ENCODE measurements at places on chromosomes 16 and 17. TPM values are rescaled to one million over a fixed set of nuclear protein-coding genes. Genes with fewer than 3 reads are reported as not detected.

Gene PHKB
- total RNA-seq = 112 TPM

Gene PRAC2
- not detected for total RNA-seq

Gene APOH
- 0.11 TPM for total RNA-seq

- H3K27me3 ChIP-seq = no peaks in the 10 kb centered on the region
- no peaks in the 10 kb centered on the region for H3K36me3 ChIP-seq
- no peak overlapping the region for H3K4me3 ChIP-seq
- H3K4me1 ChIP-seq = no peaks in the 10 kb centered on the region
Measured at GRCh38 chr17:69864462-69864861, 210.6 kb upstream of the KCNJ16 start.

GRCh38 chr17:76141212-76142038, at the start of gene FOXJ1:
Gene FOXJ1, minus strand, starts transcription at chr17:76141245. Its CDS starts 850 bp downstream, at chr17:76140395.
- no peaks in the 10 kb centered on the region for H3K36me3 ChIP-seq
- peaks cover 40% of the 10 kb centered on the region for H3K27me3 ChIP-seq
- H3K27ac ChIP-seq = no peak within 1 kb of the TSS
- DNase-seq = peak; percentile 91

DNA sequence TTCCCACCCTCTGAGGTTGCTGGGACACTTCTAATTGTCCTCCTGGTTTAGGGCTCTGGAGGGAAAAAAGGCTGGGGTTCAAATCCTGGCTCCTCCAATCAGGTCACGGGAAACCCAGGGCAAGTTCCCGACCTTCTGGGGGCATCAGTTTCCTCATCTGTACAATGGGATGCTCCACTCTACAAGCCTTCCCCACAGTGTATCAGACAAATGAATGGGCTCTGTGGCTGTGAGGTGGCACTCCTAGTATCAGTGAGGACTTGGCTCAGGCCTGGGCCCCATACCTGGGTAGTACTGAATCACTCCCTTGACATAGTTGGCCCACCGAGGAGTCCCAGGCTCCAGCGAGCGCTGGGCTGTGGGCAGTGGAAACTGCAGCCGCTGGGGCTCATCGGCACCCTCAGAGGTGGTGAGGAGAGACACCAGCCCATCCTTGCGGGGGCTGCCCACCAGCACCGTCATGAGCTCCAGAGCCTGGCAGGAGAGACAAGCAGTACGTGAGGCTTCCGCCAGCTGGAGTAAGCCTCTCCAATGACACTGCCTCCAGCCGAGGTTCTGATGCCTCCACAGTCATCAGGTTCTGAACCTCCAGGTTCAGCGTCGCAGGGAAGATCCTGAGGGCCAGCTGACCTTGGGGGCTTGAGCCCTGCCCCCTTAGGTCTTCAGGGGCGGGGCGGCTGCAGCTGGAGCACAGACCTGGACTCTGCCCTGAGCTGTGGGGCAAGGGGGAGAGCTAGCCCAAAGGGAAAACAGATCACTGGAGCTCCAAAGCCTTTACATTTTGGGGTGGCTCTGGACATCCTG, 1.2 kb downstream of the GALK1 start:
- H3K4me1 ChIP-seq = peaks cover 2% of the 10 kb centered on the region
- no peak overlapping the region for H3K4me3 ChIP-seq
- peak overlapping the region; percentile 91 for H3K27ac ChIP-seq
- DNase-seq = no peak
- H3K36me3 ChIP-seq = no peaks in the 10 kb centered on the region

GRCh38 chr16:3713587-3714242, 3.6 kb downstream of the TRAP1 start:
- H3K4me1 ChIP-seq = peaks cover 10% of the 10 kb centered on the region
- H3K36me3 ChIP-seq = no peaks in the 10 kb centered on the region
- no peaks in the 10 kb centered on the region for H3K27me3 ChIP-seq

- peaks cover 24% of the 10 kb centered on the region for H3K4me1 ChIP-seq
- no peaks in the 10 kb centered on the region for H3K36me3 ChIP-seq
- H3K27ac ChIP-seq = peak overlapping the region; percentile 88
Measured at GRCh38 chr17:67717192-67717623, 528 bp upstream of the NOL11 start.

- H3K4me3 ChIP-seq = peak overlapping the region; percentile 28
- DNase-seq = peak; percentile 82
- H3K36me3 ChIP-seq = no peaks in the 10 kb centered on the region
- H3K4me1 ChIP-seq = no peaks in the 10 kb centered on the region
Measured at GRCh38 chr16:54193665-54194333, 92.8 kb downstream of the IRX3 start.

DNA sequence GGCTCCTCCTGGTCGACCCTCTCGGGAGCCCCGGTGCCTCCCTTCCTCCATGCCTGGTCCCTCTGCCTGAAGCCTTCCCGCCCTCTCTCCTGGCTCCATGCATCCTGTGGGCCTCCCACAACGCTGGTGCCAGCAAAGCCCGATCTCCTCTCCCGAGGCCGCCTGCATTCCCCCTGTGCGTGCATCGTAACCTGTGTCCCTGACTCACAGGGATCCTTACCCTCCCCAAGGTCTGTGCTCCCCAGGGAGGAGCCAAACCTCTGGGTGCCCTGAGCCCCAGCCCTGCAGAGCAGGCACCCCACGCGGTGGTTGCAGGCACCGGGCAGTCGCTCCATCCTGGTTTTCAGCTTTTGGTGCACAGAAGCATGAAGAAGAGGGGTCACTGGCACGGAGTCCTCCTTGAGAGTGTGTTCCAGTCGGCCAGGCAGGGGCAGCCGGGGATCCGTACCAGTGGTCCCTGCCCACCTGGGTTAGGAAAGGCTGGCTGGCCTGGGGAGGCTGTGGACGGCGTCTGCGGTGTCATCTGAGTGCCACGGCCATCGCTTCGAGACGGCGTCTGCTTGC, 1.8 kb upstream of the ENPP7 start:
- H3K27me3 ChIP-seq = no peaks in the 10 kb centered on the region
- H3K36me3 ChIP-seq = no peaks in the 10 kb centered on the region
- no peaks in the 10 kb centered on the region for H3K4me1 ChIP-seq
- no peak overlapping the region for H3K4me3 ChIP-seq

DNA sequence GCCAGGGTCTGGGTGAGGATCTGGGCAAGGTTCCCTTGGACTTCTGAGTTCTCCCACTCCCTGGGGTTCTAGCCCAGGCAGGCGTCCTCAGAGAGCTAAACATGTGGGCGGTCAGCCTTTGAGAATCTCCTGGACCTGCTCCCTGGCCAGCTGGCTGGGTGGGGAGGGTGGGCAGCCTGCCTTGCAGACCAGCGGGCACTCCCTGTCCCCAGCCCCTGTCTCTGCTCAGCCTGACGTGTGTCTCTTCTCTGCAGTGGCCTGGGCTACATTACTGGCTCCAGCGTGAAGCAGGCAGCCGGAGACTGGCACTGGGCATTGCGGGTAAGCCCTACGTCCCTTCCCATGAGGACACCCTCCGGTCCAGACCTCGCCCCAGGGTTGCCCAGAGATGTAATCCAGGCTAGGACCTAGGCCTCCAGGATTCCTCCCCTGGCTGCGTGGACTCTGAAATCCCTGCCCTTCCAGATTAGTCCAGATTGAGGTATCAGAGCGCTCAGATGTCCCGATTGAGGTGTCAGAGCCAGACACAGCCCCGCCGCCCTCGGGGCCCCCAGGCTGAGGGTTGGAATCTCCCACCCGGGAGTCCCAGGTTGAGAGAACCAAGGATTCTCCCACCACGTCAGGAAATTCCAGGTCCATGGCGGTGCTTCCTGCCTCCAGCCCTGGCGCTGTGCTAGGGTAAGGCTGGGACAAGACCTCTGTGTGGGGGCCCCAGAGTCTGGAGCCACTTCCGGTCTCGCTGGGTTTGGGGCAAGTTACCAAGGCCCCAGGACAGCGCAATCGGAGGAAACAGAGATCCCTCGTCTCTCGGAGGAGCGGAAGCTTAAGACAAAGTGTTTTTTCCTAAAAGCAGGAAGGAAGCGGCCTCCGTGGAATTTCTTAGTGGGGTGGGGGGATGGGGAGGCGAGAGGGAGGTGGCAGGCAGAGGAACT, 24.1 kb downstream of the MYBBP1A start:
- no peak overlapping the region for H3K27ac ChIP-seq
- peaks cover 11% of the 10 kb centered on the region for H3K4me1 ChIP-seq
- no peaks in the 10 kb centered on the region for H3K27me3 ChIP-seq
- no peaks in the 10 kb centered on the region for H3K36me3 ChIP-seq
- no peak overlapping the region for H3K4me3 ChIP-seq

DNA sequence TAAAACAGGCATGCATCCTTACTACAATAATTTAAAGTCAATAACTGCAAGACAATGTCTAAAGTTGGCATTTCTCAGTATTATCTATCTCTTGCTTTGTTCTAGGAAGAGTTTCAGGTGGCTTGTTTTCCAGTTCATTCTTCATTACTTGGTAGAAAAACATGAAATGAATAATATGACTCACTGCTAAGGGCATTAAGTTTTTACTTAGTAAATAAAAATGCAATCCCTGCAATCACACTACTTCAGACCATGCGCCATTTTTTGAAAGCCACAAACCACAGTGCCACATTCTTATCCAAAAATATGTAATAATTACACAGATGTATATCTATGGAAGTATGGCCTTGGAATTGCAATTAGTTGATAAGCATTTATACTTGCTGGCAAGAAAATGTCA, 55.4 kb downstream of the CREBBP start:
- no peaks in the 10 kb centered on the region for H3K27me3 ChIP-seq
- H3K27ac ChIP-seq = no peak overlapping the region

DNA sequence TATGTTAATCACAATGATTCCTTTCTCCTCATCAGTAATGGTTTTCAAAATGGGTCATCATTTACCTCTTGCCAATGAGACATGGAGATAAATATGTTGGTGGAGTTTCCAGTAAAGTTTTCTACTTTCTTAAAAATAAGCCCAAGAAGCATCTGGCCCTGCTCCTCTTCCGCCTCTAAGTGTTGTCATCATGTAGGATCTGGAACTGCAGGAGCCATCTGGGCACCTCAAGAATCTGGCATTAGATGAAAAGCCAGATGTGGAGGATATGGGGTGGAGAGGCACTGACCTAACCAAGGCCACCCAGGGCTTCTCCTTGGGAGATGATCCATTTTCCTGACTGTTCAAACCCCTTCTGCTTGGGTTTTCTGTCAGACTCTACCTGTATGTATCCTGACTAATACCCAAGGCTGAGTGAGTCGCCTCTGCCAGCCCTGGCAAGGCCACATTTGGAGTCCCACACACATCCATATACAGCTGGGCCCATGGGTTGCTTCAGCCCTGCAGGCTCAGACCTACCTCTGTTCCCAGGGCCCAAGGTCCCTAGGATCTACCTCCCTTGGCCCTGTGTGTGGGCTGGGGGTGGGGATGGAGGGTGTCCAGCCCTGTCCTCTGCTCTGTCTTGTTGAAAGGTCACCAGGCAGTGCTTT, 24.6 kb downstream of the CCDC182 start:
- H3K27ac ChIP-seq = no peak overlapping the region
- H3K27me3 ChIP-seq = no peaks in the 10 kb centered on the region
- peak; percentile 15 for DNase-seq
- H3K4me1 ChIP-seq = peaks cover 12% of the 10 kb centered on the region
- H3K36me3 ChIP-seq = no peaks in the 10 kb centered on the region

All from adrenal gland (tissue), 19 donors.